Stimulated activated CD4-positive, alpha-beta T cell treated with anti-CD3 and anti-CD28 coated beads, TNF-alpha, amount 100 ng/mL, for 4 hours (primary cell): ENCODE measurements at places on chromosomes 3 and 15.

- no peak for DNase-seq
These were observed 79.7 kb downstream of the LRRFIP2 start for GRCh38 chr3:37094636-37095035.

- no peak for DNase-seq
These were observed 11.1 kb upstream of the ROPN1B start for GRCh38 chr3:125957674-125958510.

DNA sequence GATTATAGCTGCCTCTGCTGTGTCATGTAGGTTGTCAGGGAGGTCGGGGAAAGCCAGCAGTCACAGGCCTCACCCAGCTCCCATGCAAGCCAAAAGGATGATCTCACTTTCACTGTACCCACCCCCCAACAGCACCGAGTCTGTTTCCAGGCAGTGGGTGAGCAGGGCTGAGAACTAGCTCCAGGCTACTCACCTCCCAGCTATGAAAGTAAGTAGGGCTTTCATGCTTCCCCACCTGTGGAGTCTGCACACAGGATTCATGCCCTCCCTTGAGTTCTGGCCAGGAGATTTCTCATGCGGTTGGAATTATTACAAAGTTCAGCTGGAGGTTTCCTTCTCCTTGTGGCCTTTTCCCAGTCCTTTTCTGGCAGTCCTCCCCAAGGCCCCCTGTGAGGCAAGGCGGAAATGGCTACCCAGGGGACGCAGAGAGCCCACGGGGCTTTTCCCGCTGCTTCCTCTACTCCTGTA lies 356.2 kb downstream of the SV2B start:
- DNase-seq = no peak

GRCh38 chr3:54932606-54933005 lies 4.7 kb upstream of the LRTM1 start:
- no peak for DNase-seq

DNA sequence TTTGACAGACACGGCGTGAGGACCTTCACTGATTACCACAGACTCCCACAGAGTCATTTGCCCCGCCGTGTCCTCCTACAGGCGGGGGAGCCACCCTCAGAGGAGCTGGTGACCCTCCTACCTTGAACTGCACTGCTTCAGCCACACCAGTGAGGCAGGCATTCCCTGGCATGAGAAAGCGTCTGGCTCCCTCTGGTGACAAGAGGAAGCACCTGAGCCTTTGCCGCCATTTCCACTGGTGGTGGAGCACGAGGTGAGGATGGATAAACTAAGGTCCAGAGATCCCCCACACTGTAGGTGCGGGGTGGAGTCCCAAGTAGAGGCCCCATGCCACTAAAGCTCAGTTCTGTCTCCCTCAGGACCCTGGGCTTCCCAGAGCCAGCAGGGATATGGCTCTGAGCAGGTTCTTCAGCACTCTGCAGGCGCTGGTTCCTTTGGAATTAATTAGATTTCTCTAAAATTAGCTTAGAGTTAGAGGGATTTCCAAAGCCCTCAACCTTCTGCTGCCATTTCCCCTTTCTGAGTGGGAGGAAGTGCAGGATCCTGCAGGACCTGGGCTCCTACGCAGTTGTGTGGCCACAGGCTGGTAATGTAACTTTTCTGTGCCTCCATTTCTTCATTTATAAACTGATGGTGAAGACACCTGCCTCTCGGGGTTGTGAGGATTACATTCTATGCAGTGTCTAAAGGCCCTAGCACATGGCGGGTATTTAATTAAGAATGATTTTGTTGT lies 224.0 kb downstream of the SLCO3A1 start:
- DNase-seq = peak; percentile 44

- DNase-seq = no peak
These were observed 191.3 kb downstream of the FOXP1 start for GRCh38 chr3:71392251-71392650.

DNA sequence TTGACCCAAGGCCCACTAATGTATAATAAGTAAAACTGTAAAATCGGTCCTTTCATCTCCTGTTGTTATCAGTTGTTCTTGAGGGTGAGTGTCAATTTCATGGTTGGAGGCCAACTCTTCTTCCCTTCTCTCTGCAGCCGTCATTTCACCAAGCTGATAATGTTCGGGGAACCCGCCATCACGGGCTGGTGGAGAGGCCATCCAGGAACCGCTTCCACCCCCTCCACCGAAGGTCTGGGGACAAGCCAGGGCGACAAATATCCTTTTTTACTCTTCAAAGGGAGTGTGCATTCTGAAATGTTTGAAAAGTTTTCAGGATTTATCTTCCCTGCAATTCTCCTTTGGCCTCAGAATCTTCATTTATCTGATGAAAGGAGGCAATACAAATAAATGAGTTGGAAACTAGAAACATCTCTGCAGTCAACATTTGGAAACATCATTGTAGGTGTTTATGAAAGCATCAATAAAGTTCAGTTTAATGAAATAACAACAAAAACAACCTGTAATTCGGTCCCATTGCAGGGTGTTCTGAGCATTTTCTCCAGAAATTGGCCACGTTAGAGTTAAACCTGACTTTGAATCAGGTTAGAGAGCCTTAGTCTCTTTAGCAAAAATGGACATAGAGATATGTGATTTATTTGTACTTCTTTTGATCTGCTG lies 63.9 kb downstream of the CRTC3 start:
- DNase-seq = no peak

DNA sequence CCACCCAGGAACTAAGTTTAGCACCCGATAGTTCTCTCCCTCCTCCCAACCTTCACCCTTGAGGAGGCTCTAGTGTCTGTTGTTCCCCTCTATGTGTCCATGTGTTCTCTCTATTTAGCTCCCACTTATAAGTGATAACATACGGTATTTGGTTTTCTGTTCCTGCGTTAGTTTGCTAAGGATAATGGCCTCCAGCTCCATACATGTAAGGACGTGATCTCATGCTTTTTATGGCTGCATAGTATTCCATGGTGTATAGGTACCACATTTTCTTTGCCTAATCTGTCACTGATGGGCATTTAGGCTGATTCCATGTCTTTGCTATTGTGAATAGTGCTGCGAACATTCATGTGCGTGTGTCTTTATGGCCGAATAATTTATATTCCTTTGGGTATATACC lies 66.9 kb upstream of the TRA2B start:
- DNase-seq = no peak

DNA sequence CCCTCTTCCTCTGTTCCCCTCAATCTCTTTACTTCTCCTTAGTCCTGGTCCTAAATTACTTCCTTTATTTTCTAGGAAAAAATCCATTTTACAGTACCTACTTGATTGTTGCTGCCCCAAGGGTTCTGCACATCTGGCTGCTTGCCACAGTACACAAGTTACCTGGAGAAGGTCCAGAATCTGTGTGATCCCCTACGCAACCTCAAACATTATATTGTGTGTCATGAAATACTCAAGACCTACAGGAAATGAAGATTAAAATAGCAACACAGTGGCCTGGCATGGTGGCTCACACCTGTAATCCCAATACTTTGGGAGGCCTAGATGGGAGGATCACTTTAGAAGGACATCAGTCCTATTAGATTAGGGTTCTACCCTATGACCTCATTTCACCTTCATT lies 48.7 kb downstream of the PRKAR2A start:
- no peak for DNase-seq

- DNase-seq = no peak
These were observed 300.3 kb downstream of the ZBTB20 start for GRCh38 chr3:114846779-114847178.

DNA sequence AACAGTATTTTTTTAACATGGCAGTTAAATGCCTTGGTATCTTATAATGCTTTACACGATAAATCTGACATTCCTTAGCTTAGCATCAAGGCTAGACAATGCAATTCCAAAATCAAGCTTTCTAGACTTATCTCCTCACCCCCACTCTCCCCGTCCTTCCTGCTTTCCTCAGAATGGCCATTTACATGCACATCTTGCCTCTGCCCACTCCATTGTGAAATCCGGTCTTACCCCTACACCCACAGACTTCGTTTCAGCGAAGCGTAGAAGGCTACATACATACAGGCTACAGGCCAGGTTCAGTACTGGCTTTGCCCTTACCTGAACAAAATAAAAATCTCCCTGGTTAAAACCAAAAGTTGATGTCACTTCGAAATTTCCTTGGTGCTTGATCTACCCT lies 58.6 kb upstream of the SLC12A8 start:
- no peak for DNase-seq

DNA sequence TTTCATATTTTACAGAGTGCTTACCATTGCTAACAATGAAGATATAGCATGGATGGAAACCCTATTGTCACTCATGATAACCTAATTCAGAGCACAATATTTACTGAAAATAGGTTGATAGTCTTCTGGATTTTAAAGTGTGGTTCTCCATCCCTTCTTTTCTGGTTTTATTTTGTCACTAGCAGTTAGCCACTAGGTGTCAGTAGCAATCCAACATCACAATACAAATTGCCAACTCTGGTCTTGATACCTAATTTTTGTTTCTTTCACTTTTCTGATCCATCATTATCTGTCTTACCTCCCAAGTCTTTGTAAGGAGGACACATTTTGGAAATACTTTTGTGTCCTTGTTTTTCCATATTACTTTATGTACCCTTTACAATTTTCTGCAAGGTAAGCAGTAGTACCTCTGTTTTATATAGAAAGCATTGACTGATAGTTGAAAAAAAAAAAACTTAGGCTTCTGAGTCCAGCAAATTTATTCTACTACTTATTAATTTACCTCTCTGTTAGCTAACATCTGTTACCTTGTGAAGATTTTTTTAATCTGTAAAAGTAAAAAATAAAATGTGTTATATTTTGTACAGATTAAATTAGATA lies 28.3 kb upstream of the CRYBG3 start:
- DNase-seq = no peak

GRCh38 chr15:85284497-85284896 lies 95.9 kb upstream of the AKAP13 start:
- DNase-seq = no peak

- no peak for DNase-seq
These were observed 332.6 kb downstream of the PTPRG start for GRCh38 chr3:61893840-61894566.

- DNase-seq = no peak
These were observed 100.2 kb downstream of the SNRPN start for GRCh38 chr15:25054943-25055342.

DNA sequence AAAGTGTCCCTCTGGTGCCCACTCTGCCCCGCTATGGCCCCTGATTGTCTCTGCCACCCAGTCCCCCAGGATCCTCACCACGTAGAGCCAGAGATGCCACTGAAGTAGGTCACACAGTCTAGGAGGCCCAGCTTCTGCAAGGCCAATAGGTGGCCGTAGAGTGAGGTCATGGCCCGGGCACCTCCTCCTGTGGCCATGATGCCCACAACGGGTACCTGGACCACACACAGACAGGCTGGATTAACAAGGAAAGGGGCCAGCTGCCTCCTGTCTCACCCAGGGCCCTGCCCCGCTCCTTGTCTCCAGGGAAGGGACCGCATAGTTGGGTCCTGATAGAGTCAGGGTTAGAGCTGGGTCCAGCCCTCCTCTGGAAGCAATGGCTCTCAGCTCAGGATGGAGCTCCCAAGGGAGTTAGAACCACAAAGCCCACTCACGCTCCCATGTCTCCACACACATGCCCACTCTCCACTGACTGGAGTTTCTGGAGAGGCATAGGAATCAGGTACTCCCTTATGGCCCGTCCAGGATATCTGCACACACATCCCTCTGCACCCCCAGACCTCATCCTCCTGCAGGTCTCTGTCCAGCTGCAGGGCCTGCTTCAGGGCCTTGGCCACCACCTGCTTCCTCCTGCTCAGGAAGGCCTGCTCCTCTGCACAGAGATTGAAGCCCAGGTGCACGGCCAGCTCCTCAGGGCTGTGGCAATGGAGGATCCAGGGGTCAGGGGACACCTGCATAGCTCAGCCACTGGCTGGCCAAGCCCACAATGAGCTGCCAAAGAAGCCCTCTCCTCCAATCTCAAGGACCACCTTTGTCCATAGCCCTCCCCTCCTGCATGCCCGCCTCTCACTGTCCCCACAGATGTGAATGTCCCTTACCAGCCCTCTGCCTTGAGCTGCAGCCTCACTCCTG lies 13.2 kb downstream of the PLA2G4D start:
- DNase-seq = no peak

DNA sequence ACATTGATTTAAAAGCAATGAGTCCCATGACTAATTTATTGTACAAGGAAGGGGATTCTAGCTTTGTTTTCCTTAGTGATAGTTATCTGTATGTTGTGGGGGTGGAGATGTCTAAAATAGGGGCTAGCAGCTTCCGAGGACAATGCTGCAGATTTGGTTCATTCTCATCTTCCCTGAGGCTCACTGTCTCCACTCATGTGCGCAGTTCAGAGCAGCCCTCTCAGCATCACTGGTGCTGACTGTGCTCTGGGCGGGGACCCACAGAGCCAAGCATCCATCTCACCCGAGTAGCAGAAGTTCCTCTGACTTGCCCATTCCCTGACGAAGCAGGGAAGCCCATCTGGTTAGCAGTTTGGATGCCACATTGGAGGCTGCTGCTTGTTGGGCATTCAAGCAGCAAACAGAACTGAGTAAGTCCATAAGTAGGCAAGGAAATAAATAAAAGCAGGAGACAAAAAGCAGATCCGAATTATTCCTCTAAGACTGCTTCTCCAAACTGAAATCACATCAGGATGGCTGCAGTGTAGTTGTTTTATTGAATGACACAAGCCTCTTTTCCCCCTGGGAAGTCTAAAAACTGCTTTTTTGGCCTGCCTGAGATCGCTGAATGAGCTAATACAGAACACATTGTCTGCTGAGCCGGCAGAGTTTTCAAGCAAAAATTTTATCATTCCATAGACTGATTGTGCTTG lies 27.5 kb downstream of the RARB start:
- no peak for DNase-seq

GRCh38 chr3:101248736-101249135 lies 71.6 kb downstream of the IMPG2 start:
- DNase-seq = no peak

DNA sequence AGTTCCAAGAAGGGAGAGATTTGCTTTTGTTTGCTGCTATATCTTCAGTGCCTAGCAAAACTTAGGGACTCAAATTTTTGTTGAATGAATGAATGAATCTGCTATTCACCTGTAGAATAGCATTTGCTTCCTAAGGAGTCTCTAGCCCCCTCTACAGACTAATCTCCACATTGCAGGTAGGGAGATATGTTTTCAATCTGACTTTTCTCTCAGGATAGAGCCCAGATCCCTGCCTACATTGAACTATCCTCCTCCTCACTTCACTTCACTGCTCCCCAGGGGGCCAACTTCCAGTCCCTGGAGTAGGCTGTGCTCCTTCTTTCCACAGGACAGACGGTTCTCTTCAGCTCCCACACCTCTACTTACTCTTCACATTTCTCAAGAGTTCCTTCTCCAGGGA lies 81.9 kb upstream of the PTX3 start:
- no peak for DNase-seq

DNA sequence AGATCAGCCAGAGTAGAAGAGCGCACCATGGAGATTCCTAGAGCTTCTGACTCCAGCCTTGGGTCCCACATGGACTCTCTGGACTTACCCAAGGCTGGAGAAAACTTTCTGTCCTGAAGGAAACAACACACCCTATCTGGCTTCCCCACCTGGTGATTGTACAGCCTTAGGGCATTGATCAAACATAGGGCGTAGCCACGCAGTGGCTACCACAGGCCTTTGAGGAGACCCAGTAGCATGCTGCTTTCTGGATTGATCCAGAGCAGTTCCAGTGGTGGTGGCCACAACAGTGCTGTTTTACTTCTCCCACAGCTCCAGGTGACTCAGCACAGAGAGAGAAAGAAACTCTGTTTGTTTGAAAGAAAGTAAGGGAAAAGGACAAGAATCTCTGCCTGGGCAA lies 23.5 kb downstream of the PYDC2 start:
- no peak for DNase-seq
